ENCODE measurements at places on chromosomes 13 and 19.

DNA sequence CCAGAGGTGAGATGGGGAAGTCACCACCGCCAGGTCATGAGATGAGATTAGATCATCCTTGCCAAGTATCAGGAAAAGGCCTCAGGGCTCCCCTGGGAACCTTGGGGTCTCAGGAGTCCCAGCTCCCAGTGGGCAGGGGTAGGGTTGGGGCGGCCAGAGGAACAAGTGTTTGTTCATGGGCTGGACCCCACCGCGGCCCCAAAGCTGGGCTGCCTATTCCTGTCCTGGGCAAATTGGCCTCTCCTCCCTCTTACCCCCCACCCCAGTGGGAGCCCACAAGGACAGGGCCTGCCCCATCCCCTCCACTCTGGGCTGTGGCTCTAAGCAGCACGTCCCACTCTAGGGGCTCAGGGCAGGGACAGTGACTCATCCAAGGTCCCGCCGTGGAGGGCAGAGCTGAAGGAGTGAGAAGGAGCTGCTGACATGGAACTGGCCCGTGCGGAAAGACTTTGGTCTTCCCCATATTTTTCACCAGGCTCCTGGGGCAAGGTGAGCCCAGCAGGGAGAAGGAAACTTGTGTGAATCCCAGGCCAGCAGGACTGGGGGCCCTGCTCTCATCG, 4.0 kb upstream of the HCN2 start:
- no peak for DNase-seq

DNA sequence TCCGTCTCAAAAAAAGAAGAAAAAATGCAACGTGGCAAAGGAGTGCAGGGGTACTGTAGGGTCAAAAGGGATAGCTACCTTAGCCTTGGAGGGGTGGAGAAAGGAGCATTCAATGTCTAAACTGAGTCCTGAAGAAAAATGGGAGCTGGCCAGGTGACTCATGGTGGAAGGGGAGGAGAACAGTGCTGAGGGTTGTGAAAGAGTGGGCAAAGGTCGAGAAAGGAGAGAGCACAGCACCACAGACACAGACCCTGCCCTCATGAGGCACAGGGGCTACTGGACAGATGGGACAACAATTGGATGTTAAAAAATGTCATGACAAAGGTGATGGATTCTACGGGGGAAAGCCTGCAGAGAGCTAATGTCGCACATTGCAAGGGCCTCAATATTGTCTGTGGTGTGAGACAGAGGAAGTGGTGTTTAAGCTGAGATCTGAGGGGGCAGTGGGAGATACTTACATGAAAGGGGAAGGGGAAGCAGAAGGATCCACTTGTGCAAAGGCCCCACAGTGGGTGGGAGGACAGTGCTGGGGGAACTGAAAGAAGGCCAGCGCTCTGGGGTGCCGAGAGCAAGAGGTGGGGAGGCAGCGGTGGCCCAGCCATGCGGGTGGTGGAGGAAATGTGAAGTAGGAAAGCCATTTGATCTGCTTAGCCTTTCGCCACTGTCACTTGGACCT, 42.9 kb upstream of the URAD start:
- DNase-seq, result no peak

DNA sequence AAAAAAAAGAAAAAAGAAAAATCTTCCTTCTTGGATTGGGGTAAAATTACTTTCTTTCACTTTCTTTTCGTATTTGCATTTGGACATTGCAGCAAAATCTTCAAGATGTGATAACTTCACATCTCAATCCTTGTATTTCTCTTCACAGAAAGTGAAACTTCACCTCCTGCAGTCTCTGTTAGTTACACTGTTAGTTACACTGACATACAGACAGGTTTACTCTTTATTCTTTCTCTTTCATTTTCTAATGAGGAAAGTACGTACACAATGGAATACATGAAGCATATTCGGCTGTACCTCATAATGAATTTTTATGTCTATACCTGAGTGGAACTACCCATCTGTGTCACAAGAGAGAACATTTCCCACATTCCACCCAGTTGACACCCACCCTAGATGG, 459.1 kb upstream of the GPC6 start:
- DNase-seq, result no peak

- no peak for DNase-seq
These were observed 565.9 kb upstream of the SPRY2 start for GRCh38 chr13:80906860-80907259.

DNA sequence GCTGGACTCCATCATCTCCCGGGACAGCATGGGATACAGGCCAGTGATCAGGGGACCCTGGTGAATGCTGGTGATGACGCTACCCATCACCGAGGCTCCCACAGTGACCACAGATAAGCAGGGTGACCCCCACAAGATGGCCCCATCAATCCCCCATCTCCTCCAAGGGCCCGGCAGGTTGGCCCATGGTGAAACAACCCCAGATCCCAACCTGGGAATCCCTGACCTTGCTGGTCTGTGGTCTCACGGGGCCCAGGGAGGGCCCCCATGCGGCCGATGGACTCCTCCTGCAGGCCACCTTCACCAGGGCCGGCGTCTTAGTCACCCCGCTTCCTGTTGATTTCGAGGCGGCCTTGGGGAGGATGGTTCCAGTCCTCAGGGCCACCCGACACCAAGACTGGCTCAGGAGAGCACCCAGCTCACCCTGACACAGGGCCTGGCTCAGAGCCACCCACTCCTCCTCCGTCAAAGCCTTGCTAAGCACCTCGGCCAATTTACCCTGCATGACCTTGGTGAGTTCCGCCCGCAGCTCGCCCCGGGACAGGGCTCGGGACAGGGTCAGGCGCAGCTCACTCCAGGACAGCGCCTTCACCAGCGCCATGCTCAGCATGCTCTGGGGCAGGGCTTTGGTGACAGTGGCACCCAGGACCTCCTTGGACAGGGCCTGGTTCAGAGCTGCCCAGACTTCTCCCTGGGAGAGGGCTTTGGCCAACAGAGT, 10.0 kb downstream of the IQCN start:
- DNase-seq, result no peak

DNA sequence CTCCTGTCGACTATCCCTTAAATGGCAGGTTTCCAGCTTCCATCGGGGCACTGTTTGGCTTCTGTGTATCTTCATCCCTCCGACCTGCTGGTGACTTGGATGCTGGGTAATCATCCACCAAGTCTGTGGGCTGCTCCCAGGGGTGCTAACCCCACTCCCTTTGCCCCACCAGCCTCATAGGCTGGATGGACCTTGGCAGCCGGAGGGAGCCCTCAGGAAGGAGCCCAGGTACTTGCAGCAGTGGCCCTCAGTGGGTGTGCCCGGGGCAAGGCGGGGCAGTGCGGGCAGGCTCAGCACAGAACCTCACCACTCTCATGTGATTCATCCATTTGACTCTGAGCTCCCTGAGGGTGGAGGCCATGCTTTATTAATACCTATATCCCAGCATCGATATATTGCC, 27.4 kb upstream of the TUBGCP3 start:
- no peak for DNase-seq
